Stimulated activated CD8-positive, alpha-beta memory T cell treated with anti-CD3 and anti-CD28 coated beads, Interleukin-7, amount 100 ng/mL, for 1 hour (primary cell): ENCODE measurements at places on chromosomes 1 and 21.

- no peak for DNase-seq
These were observed 15.4 kb downstream of the PDXK start for GRCh38 chr21:43734131-43734927.

- DNase-seq: no peak
These were observed 91.9 kb upstream of the CACNA1E start for GRCh38 chr1:181391301-181391900.

GRCh38 chr1:207833381-207833780 is 77.5 kb downstream of the CD34 start:
- no peak for DNase-seq

- DNase-seq: no peak
These were observed 58.1 kb downstream of the KIAA0040 start for GRCh38 chr1:175134500-175134899.

DNA sequence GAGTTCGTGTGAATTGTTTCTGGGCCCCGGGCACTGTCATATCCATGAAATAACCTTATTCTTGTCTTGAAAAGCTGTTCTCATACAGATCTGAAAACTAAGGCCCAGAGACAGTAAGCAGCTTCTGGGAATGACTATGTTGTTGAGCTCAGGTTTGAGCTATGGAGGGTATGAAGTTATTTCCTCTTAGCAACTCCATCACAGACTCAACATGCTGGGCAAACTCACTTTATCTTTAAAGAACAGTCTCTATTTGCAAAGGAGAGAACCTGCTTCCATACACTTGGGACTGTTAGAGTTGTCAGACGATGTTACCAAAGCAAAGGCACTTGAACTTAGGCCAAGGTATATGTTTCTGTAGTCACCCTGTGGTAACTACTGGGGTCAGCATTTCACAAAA is 90.0 kb downstream of the GPR88 start:
- no peak for DNase-seq

GRCh38 chr1:206550446-206550845 is 43.1 kb downstream of the RASSF5 start:
- no peak for DNase-seq

DNA sequence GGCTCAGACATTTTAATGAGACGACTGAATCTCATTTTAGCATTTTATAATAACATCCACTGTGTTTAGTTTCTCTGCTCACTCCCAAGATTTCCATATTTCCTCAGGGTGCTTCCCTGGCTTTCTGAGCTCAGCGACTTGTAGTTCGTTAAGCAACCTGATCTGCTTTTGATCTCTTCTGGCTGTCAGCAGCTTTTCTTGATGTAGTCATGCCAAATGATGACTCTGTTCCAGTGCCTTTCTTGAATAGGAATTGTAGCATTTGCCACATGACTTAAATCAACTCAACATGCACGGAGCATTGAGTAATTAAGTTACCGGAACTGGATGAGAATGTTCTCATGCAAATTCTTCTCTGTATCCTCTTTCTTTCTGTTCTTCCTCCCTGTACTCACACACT is 246.1 kb downstream of the FMN2 start:
- no peak for DNase-seq

- DNase-seq: no peak
These were observed 389.5 kb downstream of the RYR2 start for GRCh38 chr1:237431448-237431847.

- no peak for DNase-seq
These were observed 125.8 kb downstream of the TOMM20 start for GRCh38 chr1:235002706-235003300.

DNA sequence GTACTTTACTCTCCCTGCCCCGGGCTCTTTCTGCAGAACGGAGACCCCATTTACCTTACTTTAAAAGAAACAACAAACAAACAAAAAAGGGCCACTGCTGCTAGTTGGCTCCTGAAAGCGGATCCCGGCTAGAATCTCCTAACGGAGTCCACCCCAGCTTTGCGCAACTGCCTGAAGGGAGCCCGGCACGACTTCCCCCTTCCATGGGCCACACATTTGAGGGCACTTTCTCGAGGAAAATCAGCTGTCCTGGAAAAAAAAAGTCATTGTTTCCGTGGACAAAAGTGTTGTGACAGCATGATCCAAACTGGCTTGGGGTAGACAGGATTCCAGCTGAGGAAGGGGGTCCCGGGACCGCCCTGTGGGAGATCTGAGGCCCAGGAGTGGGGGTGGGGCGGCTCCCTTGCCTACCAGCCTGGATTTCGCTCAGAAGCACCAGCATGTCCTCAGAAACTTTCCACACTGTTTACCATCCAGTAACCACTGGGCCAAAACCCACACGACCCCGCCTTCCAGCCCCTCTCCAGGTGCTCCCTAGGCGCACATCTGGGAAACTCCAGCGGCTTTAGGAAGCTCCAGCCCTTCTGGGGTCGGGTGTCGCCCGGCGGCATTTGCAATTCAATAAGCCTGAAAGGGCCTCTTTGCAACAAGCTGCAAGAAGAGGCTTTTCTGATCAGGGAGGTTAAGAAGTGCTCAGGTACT is 4.8 kb downstream of the RIPK4 start:
- no peak for DNase-seq
